ENCODE measurements at places on chromosomes 2 and 18.
A peak's percentile ranks its signal among the peaks of the same experiment; 100 is the strongest.

DNA sequence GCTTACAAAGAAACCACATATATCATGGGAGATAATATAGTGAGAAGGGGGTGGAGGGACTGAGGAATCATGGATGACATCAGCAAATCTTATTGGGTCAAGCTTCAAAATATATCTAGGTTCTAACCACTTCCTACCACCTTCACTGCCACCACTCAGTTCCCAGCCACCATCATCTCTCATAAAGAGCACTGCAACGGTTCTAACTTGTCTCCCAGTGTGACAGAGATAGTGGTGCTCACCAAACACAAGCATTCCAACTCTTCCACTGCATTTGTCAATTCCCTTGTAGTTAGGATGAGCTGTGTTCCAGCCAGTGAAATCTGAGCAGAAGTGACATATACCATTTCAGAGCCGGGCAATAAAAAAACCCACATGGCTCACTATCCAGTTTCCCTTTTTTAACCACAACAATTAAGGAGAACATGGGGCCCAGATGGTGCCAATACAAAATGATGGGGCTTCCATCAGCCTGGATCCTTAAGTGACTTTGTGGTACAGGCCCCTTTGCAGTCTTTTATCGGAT, 318.1 kb downstream of the NBAS start:
- no peak for DNase-seq

DNA sequence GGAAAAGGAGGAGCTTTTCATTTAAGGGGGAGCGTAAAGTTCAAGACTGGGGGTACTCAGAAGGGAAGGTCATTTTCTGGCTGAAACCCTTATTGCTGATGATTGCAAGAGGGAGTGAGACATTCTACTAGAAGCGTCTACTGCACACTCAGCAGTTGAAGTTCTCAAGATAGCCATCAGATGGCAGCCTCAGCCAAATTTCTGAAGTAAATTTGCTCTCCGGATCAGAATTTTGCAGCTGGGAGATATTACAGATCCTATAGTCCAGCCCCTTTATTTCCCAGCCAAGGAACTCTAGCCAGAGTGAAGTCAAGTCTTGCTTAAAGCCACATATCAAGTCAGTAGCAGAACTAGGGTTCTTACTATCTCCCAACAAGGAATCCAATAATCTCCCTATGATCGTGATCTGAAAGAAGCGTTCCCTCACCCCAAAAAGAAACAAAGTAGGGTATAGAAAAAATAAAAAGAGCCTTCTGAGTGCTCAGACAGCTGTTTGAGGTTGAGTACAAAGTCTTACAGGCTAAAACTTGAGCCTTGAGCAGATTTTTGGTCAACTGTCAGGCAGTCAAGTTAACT, 24.0 kb downstream of the RAX start:
- DNase-seq, result peak; percentile 60

DNA sequence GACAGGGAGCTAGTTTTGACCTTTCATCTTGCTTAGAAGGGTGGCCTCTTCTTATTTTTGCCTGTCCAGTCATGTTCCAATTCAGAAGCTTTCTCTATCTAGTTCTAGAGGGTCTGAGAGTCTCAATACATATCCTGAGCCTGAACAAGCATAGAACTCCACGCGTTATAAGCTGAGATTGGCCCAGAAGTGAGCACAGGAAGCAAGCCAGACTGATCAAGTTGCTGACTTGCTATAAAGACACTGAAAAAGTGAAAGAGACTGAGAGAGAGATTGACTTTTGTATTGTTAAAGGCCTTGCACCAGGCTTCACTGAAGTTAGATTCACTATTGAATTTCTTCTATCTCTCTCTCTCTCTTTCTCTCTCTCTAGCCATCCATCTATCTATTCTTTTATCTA, 142.7 kb upstream of the DOCK10 start:
- no peak for DNase-seq

GRCh38 chr2:19746611-19747309, 155.0 kb downstream of the TTC32 start:
- no peak for DNase-seq

DNA sequence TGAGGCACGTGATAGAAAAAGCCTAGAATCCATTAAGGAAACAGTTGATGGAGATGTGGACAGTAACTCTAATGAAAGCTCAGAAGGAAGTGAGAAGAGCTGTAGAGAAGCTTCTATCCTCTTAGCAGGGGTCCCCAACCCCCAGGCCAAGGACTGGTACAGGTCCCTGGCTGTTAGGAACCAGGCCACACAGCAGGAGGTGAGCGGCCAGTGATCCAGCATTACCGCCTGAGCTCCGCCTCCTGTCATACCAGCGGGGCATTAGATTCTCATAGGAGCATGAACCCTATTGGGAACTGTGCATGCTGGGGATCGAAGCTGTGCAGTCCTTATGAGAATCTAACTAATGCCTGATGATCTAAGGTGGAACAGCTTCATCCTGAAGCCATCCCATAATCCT, 8.7 kb upstream of the IMP4 start:
- no peak for DNase-seq

GRCh38 chr2:14127765-14128164, 504.8 kb upstream of the LRATD1 start:
- DNase-seq, result no peak

- DNase-seq, result peak; percentile 50
Measured at GRCh38 chr2:183269956-183270355, 145.7 kb downstream of the NUP35 start.

DNA sequence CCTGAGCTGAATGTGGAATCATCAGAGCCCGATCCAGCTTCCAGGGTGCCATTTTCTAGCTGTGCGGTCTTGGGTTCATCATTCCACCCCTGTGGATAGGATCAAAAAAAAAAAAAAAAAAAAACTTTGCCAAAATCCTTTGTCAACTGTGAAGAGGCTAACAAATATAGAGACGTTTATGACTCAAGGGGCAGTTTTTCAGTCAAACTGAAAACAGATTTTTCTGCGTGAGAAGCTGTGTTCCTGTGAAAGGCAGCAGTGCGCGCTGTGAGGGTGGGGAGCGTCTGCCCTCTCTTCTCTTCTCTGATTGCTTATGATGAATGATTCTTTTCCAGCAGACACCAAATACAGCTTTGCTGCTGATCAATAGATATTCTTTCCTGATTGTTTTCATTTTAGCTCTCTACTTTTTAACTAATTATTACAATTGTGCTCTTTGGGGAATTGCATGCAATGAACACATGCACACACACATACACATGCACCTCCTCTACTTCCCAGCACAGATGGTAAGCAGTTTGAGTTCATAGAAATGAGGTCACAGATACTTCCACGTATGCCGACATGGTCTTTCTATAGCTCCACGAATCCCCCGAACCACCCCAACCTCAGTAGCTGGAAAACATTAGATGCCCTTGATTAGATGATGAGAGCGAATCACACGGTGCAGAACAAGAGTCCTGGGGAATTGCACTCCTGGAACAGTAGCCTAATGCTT, 175.4 kb downstream of the NRP2 start:
- DNase-seq, result no peak

- no peak for DNase-seq
Measured at GRCh38 chr2:163213661-163214081, 375.1 kb upstream of the KCNH7 start.

DNA sequence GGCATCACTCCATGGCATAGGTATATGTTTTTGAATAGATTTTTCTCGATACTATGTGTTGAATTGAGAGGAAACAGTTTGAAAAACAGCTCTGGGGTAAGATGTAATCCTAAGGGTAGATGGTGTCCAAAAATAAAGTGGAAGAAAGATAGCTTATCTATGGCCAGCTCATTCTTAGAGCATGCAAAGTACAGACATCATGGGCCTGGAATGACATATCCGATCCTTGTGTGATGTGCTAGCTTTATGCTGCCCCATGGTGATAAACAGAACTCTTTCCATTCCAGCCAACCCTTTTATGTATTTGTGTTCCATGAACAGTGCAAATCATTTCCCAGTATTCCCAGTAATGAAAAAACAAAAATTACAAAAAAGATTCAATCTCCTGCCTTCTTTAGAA, 390.2 kb upstream of the NXPH2 start:
- DNase-seq, result no peak

DNA sequence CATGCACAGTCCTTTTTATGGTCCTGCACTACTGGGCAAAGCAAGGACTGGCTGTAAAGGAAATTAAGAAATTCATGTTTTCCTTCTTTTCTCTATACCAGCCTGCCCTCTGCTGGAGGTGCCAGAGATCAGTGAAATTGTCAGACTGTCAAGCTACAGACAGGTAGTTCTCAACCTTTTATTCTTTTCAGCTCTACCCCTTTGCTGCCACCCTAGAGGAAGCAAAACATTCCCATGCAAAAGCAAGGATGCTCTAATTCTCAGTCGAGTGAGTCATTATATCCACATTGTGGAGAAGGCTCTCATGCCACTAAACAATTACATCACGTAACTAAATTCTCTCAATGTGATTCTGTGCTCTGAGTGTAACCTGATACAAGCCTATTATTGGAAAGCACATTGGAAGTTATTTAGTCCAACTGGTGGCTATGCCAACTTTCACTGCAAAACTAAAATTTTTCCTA, 25.0 kb upstream of the RAPGEF4 start:
- peak; percentile 78 for DNase-seq

DNA sequence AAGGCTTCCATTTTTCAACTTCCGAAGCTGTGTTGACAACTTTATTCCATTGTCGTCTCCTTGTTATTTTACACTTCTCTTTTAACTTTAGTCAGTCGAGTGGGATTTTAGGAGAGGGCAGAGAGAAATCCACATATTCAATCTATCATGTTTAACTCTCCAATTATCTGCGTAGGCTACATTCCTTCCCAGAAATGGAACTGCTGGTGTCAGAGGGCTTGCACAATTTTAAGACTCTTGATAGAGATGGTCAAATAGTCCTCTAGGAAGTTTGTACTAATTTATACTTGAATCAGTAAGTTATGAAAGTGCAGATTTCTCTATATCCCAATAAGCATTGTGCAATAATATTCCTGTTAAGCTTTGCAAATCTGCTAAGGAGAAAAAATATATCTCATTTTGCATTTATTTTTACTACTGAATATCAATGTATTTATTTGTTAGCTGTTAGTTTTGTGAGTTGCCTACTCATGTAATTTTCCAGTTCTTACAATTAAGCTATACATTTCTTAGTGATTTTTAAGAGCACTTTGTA, 95.6 kb downstream of the CYP26B1 start:
- DNase-seq, result no peak

DNA sequence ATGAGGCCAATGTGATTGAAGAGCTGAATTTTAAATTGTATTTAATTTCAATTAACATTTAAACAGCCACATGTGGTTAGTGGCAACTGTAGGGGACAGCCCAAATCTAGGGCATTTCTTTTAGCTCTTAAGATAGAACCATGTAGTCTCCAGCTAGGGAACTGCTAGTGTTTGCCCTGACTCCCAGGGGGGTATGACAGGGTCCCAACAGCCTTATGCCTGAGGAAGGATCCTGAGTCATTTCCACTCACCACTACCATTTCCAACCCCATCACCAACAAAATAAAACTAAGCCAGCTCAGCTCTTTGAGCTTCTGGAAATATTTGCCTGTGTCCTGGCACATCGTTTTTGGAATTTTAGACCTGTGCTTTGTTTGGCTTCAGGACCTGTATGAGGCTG, 13.7 kb upstream of the GMCL1 start:
- DNase-seq, result no peak

DNA sequence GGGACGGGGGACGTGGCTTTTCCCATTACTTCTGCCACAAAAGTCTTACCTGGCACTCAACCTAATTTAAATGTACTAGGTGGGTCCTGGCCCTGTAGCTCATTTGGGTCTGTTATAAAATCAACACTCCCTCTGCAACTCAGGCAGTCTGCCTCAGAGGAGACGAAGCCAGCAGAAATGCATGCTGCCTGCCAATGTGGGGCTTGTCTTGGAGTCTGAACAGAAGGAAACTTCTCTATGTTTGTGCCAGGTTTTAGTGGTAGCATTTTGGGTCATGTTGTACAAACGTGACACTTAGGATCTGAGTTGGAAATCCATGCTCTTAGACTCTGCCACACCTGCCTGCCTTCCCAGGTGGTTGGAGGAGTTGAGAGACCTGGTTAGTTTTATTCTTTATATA, 292.5 kb upstream of the FAM98A start:
- DNase-seq, result no peak

DNA sequence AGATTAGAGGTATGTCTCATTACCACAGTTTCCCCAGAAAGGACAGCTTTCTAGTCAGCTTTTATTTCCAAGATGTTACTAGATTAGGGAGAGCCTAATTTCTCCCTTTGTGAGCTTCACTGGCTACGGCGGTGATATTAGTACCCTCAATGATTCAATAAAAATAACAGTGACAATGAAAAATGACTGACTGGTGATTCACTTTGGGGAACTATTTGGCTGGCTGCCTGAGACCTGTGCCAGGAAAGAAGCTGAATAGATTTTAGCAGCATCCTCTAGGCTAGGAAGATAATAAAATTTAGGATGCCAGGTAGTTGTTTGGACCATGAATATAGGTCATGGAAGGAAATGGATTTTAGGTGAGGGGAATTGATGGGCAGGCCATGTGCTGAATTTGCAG, 178.7 kb downstream of the FMNL2 start:
- no peak for DNase-seq

DNA sequence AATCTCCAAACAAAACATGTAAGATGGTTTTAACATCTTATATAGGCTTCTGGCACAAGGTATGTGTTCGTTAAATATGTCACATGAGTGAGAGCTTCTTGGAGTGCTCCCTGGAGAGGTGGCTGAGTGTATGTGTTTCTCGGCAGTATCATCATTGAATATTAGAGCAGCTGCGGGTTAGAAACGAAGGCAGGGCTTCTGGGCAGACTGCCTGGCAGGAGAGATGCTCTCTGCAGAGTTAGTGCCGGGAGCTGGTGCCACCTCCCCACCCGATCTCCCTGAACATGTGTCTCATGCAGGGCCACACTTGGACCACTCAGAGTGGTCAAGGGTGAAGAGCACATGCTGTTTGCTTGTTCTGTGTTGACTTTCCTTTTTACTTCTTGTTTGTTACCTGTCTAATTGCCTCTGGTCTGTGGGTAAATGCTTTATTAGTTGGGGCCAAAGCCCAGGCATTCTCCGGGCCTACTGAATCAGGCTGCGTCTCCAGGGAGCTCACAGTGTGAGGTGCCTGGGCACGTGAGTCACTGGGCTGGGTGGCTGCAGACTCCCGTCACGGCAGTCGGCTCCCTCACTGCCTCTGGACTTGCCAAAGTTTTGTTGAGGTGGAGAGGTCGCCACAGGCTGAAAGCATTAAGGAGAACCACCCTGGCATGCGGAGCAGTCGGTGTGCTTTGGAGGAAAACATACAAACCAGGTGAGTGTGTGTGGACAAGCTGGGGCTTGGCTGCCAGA, 246.6 kb downstream of the FHOD3 start:
- DNase-seq, result peak; percentile 24

- DNase-seq, result no peak
Measured at GRCh38 chr2:152466980-152467676, 132.2 kb downstream of the FMNL2 start.

GRCh38 chr2:88707003-88707402, 15.5 kb downstream of the RPIA start:
- DNase-seq, result no peak

- DNase-seq, result no peak
Measured at GRCh38 chr2:65199166-65199565, 28.5 kb upstream of the ACTR2 start.

DNA sequence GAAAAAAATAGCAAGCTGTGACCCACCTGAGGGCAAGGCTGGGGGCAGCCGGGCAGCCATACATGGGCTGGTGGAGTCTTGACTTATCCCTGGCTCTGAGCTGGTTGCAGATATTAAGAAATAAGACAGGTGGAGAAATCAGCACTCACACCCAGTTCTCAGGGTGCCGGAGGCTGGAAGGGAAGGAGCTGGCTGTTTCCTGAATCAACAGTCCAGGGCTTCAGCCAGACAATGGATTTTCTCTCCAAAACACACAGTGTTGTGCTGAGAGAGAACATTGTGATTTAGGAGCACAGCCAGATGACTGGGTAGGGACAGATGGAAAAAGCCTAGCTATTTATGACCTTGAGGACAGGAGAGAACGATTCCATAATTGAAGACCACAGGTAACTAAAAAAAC, 208.8 kb downstream of the LDLRAD4 start:
- DNase-seq, result no peak
